ENCODE measurements at places on chromosomes 7 and 10. TPM values are rescaled to one million over a fixed set of nuclear protein-coding genes. Genes with fewer than 3 reads are reported as not detected.

- no peak for DNase-seq
These were observed 95.4 kb downstream of the TBXAS1 start for GRCh38 chr7:139924461-139924860.

DNA sequence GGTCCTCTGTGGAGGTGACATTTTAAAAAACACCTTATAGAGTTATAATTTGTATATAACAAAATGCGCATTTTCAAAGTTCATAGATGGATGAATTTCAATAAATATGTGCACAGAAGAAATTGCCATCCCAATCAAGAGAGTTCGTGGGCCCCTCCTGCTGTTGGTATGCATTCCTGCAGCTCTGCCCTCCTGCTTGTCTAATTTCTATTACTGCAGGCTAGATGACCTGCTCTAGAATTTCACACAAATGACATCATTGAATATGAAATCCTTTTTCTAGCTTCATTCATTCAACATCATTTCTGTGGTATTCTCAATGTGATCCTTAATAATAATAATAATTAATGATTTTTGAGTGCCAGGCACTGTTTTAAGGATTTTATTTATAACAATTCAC lies 348.2 kb downstream of the SDK1 start:
- DNase-seq: no peak

DNA sequence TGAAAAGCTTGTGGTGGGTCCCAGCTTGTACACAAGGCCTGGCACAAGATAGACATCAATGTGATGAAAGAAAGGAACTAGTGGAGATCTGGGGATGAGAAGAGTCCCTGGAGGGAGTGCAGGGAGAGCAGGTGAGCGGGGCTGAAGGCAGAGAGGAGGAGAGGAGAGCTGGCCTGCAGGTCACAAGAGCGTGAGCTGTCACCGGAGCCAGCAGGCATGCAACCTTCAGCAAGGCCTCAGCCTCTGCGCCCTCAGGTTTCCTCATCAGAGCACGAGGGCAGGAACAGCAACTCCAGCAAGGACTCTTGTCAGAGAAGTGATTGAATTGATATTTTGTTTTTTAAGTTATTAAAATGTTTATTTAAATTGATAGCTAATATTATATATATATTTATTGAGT lies 188.6 kb downstream of the CXCL12 start:
- no peak for DNase-seq

DNA sequence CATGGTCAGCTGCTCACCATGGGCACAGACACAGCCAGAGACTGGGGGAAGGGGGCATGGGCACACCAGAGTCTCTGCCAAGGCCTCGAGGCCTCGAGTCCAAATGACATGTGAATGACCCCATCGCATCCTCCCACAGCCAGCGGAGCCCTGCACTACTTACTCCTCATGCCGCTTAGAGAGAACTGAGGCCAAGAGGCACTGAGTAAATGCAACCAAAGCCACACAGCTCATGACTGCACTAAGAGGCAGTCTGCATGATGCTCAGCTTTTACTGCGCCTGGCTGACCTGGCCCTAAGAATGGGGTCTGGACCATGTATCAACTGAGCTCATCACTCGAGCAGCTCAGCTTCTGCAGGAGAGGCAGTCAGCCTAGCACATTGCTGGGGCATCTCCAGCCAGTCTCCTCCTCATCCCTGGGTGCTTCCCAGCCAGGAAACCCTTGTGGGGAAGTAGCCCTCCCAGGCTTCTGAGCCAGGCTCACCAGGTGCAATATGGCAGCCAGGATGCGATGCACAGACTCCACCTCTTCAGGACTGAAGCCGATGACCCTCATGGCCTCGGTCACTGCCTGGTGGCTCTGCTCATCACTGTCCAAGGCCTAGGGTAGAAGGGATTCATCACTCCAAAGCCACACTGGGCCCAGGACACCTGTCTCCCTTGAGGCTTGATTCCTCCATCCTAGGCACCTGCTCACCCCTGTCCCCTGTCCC lies 7.5 kb downstream of the MYO1G start:
- DNase-seq: no peak

The ALOX5 gene
- total RNA-seq: not detected
